ENCODE measurements at places on chromosomes 5 and 9.

- peak; percentile 7 for DNase-seq
Measured at GRCh38 chr9:88388886-88389605, 802 bp downstream of the SPIN1 start.

- no peak for DNase-seq
Measured at GRCh38 chr5:158798140-158798539, 301.6 kb downstream of the EBF1 start.

- no peak for DNase-seq
Measured at GRCh38 chr5:56585461-56585860, 229.9 kb upstream of the MAP3K1 start.

DNA sequence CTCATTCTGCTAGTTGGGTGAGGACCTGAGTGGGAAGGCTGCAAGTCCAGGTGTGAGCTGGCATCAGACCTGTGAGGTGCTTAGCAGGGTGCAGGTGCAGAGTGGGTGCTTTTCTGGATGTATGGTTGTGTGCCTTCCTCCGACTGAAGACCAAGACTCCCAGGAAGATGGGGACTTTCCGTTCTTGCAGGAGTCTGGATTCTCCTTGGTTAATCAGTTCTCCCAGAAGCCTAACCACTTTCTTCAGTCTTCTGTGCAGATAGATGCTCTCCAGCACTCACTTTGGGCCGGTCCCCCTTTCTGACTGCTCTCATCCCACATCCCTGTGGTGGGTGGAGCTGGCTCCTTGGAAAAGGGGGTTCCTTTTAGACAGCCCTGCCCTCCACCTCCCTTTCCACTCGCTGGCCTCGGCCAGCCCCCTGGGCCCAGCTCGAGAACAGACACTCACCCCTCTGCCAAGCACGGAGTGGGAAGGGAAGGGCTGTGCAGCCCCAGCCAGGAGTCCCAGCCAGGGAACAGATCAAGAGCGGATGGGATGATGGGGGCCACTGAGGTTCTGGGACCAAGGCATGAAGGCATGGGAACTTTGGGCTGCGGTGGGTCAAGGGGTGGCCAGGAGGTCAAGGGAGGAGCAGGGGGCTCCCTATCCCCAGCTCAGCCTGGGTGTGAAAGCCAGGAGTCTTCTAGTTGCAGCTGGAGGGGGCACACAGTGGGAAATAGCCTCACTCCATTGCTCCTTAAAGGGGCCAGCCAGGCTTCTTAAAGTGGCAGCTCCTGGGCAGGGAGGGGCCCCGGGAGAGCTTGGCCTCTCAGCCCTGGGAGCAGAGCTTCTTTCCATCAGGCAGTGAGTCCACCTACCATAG is 62.4 kb downstream of the FGF18 start:
- no peak for DNase-seq

- no peak for DNase-seq
Measured at GRCh38 chr9:117747386-117747970, 43.3 kb downstream of the TLR4 start.

Data from stimulated activated CD4-positive, alpha-beta T cell treated with anti-CD3 and anti-CD28 coated beads, TNF-alpha, amount 100 ng/mL, for 24 hours (primary cell).